ENCODE measurements at places on chromosomes 13 and 19.
A peak's percentile ranks its signal among the peaks of the same experiment; 100 is the strongest.

GRCh38 chr19:19154768-19155494 is 15.1 kb downstream of the MEF2B start:
- DNase-seq: no peak

- DNase-seq: no peak
Measured at GRCh38 chr19:1799695-1800342, 12.3 kb downstream of the ATP8B3 start.

DNA sequence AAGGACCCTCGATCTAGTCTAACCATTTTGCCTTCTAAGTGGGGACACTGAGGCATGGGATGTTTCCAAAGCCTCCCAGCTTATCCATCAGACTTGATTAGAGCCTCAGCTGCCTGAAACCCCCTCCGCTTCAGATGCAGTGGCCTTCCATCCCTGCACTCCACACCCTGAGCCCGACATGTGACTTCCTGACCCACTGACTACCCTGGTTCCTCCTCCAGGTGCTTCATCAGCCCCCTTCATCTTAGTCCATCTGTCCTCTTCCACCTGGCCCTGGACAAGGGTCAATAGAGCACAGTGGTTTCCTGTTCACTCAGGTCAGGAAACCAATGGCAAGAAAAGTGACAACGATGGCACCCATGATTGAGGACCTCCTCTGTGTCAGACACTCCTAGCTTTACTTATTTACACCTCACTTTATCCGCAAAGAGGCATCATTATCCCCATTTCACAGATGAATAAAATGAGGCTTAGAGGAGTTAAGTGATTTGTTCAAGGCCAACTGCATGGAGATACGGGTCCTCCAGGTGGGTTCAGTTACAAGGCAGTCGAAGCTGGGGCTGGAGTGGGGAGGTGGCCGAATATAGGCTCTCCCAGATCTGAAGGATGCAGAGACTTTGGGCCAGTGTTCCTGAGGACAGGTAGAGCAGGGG is 81.6 kb upstream of the TM9SF2 start:
- DNase-seq: no peak

DNA sequence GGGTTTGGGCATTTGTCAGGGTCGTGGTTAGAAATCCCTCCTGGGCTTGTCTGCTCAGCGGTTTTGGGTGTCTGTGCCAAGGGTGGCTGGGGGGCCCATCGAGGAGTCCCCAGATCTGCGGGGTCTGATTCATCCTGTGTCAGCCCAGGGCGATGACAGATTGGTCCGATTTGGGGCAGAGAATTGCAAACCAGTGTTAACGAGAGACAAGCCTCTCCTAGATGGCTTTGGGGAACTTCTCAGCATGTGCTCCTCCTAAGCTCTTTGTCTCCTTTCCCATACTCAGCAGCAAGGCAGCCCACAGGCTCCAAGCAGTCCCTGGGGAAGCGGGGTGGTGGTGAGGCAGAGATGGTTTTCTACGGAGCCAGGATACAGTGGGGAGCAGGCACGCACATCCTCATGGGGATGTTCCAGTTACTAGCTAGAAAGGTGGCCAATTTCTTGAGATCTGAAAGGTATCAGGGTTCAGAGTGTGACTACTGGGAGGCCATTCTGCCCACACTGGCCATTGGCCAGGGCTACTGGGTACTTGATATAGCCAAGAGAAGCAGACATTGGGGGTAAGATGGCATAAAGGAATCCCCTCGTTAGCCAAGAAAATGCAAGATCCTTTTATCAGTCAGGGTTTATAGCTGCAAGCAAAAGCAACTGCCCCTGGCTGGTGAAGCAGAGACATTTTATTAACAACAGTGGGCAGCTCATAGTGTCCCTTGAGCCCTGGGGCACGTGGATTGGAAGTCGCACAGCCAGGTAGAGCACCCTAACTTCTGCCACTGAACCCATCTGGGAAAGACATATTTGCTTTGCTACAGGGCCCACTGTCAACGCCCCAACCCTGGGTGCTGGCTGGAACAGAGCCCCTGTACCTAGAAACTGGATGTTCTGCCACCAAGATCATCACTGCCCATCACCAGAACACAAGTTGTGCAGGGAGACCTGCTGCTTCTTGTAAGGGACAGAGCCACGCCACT is 63.6 kb downstream of the RGCC start:
- DNase-seq: no peak

DNA sequence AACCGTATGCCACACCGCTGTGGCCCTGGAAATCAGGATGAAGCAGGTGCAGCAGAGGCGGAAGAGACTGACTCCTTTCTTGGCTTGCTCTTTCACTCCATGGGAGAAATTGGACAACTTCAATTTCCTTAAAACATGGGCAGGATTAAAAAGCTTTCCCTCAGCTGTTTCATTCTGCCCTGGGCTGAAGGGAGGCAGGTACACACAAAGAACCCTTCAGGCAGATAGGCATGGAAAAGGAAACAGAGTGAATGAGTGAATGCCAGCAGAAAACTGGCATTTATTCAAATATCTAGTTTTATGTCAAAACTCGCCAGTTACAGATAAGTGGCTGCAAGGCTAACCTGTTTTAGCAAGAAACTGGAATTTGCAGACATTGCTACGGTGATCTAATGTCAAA is 71.0 kb upstream of the SLC15A1 start:
- no peak for DNase-seq

DNA sequence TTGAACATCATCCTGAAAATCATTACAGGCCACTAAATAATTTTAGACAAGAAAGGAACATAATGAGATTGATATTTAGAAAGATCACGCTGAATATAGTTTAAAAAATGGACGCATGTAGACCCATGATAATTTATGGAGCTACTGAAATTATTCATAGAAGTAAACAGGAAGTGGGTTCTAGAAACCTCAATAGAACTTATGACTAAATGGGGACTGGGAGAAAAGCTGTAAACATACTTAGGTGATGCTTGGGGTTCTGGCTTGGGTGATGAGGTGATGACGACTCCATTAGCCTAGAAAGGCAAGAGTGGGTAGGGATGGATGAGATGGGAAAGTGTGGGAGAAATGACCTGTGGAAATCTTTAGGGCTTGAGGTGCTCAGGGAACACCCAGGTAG is 484.0 kb downstream of the MYO16 start:
- DNase-seq: no peak

- peak; percentile 5 for DNase-seq
Measured at GRCh38 chr19:7654401-7654800, 14.4 kb upstream of the RETN start.

GRCh38 chr13:102965802-102966201 is 100.4 kb downstream of the SLC10A2 start:
- DNase-seq: no peak

DNA sequence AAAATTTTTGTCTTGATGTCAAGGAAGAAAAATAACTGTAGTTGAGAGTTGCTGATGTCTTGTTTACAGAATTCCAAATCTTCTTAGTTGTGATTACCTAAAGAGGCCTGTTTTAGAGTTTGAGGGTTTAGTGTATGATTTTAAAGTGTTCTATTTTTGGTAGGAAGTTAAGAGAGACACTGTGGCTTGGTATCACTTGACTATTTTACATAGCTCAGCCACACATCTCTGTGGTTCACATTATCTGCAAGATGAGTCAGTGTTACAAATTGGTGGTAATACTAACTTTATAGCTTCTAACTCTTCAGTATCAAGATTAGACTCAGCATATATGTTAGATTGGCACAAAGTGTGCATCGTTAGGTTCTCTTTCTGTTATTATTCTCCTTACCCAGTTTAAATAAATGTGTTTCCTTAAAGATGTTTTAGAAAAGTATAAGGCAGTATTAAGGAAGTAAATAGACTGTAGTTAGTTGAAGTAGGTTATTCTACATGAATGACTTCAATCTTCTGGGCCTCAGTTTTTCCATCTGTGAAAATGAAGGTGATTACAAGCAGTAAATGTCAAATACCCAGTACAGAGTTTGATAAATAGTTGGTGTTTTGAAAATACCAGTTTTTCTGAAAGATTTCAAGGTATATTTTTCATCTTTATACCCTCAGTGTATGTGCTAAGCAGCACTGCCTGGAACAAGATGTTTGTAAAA is 33.4 kb downstream of the COG6 start:
- DNase-seq: peak; percentile 54

- DNase-seq: no peak
Measured at GRCh38 chr19:2720777-2721569, at the start of gene DIRAS1. TSS of gene DIRAS1 (minus strand) at chr19:2721372. CDS start at chr19:2717806, 3,566 bp downstream.

DNA sequence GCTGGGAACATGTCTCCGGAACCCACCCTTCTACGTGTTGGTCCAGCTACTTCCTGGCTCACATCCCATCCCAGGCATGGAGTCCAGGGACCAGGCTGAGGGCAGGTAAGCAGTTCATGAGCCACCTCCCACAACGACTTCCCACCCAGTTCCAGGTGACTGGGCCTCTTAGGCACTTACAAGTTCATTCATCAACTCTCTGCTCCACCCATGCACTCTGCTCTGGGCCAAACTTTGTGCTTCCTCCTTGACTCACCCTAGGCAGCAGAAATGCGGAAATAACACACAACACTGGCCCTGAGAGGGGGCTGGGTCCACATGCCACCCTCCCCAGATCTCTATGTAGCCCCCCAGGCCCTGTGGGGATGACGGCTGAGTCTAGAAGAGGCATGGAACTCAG is 20.5 kb downstream of the IQCN start:
- no peak for DNase-seq

DNA sequence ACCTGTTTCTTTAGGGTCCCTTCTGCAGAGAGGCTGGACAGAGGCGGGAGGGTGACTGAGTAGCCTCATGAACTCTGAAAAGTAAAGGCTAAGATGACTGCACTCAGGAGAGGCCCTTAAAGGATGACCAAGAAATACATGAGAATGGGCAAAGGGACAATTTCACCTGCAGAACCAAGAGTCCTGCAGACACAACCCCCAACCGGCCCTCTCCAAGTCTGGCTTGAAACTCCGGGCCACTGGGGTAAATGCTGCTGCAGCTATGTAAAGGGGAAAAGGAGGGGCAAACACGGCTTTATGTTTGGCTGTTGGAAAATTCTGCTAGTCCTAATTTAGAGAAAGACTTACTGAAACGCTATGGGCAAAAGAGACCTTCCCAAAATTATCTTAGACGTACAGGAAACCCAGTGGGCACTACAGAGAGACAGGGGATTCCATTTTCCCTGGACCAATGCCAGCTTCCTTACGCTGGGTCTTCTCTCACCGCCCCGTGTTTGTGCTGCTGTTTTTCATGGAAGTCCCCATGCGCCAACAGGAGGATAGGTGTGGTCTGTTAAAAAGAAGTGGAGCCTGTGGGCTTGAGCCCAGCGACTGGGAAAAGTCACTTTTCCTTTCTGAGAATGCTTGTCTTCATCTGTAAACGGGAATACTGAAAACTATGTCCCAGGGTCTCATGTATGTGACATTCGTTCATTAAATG is 10.6 kb downstream of the COL4A2 start:
- no peak for DNase-seq

DNA sequence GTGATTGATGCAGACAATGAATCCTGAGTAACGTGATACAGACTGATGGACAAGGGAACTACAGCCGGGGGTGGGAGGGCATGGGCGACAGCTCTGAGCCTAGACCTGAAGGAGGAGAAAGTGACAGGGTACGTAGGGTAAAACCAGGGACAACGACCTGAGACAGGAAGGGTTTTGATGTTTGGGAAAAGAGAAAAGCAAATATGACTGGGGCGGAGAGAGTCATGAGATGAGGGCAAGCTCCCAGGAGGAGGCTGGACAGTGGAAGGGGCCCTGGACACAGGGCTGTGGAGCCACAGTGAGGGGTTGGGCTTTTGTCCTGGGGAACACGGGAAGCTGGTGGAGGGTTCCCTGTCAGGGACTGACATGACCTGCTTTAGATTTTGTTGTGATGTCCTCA is 34.2 kb downstream of the ZNF611 start:
- no peak for DNase-seq

- no peak for DNase-seq
Measured at GRCh38 chr13:52449331-52450011, 963 bp downstream of the VPS36 start.

DNA sequence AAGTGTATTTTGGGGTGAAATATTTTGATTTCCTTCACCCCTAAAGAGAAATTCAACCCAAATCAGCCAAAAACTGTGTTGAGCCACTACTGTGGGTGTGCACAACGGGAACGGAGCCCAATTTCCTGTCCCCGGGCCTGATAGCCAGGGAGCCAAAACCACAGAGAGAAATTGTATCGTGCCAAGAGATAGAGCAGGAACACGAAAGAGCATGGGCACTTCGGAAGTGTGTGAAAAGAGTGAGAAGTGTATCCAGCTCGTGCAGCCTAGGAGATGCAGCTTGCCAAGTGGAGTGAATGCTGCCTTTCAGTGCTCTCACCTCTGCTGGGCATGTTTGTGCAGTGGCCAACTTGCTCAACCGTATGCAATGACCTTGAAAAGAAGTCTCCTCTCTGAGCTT is 19.4 kb upstream of the PLEKHF1 start:
- DNase-seq: peak; percentile 34

DNA sequence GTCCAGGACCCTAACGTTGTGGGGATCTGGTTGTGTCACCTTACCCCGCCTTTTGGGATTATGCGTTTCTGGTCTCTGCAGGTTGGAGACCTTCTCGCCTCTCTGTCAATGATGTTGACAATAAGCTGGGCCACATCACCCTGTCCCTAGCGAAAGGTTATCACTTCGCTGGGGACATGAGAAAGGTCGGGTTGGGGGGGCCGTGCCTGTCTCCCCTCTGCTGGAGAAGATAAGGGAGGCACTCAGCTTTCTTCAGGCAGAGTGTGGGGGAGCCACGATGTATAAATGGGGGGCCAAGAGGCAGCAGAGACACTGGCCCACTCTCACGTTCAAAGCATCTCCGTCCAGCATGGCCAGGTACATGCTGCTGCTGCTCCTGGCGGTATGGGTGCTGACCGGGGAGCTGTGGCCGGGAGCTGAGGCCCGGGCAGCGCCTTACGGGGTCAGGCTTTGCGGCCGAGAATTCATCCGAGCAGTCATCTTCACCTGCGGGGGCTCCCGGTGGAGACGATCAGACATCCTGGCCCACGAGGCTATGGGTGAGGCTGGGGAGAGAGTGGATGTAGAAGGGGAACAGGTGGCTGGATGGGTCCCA is at the start of gene RLN3:
Gene RLN3, plus strand, starts transcription at position 293 of the 595 bp plus-strand sequence. Its CDS starts 57 bp downstream, at position 350.
- no peak for DNase-seq

DNA sequence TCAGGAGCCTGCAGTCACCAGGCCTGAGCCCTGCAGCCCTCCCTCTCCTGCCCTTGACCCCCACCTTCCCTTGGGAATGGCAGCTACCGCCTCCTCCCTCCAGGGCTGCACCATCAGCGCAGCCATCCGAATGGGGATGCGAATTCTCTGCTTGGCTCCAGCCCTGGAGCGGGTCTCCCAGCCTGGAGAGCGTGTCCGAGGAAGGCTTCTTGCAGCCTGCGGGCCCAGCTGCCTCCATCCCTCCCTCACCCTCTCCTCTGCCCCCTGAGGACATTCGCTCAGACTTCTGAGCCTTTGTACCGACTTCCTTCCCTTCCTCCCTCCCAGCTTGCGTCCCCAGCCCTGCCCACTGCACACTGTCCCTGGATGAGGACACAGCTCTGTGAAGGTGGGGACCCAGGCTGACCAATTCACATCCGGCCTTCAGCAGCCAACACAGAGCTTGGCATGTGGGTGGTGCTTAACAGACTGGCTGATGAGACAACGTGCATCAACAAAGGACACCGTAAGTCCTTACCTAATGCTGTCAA is 6.0 kb upstream of the NKPD1 start:
- DNase-seq: no peak

- peak; percentile 81 for DNase-seq
Measured at GRCh38 chr13:33249066-33249465, 36.5 kb downstream of the STARD13 start.

- DNase-seq: no peak
Measured at GRCh38 chr13:72199640-72200039, 332.6 kb upstream of the DACH1 start.
